ENCODE measurements at places on chromosomes 4 and X. TPM values are rescaled to one million over a fixed set of nuclear protein-coding genes. Genes with fewer than 3 reads are reported as not detected.
A peak's percentile ranks its signal among the peaks of the same experiment; 100 is the strongest.

MEPE gene
- not detected for total RNA-seq

DMRTC1 gene
- total RNA-seq, result not detected

DIPK2B gene
- total RNA-seq, result 8.6 TPM

EDA gene
- 9.9 TPM for total RNA-seq

HSFX4 gene
- total RNA-seq, result not detected

PDE6B gene
- total RNA-seq, result not detected

SLIT2 gene
- total RNA-seq, result 3.9 TPM

GRCh38 chr4:186351668-186352194 lies 85.7 kb downstream of the F11 start:
- no peak for DNase-seq

GRCh38 chr4:145694929-145695328 lies 15.0 kb downstream of the C4orf51 start:
- no peak for DNase-seq

DNA sequence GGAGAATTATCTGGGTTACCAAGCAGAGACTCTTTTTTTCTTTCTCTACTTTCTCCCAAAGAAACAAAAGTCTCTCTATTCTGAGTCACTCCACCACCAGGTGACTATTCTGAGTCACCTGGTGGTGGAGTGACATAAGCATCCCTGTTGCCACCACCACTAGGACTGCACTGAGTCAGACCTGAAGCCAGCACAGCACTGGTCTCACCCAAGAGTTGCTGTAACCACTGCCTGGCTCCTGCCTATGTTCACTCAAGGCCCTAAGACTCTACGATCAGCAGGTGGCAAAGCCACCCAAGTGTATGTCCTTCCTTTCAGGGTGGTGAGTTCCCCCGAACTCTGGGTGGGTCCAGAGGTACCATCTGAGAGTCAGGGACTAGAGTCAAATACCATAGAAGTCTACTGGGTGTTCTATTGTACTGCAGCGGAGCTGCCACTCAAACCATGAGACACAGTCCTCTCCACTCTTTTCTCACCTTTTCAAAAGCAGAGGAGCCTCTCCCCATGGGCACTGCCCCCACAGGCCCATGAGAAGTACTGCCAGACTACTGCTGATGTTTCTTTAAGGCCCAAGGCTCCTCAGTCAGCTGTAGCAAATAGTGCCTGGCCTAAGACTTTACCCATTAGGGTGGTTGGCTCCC lies 209.6 kb upstream of the IRS4 start:
- DNase-seq, result no peak

GRCh38 chr4:10629394-10629793 lies 55.2 kb downstream of the CLNK start:
- no peak for DNase-seq

- no peak for DNase-seq
Observed at GRCh38 chr4:163534056-163534455, 39.6 kb downstream of the TMA16 start.

DNA sequence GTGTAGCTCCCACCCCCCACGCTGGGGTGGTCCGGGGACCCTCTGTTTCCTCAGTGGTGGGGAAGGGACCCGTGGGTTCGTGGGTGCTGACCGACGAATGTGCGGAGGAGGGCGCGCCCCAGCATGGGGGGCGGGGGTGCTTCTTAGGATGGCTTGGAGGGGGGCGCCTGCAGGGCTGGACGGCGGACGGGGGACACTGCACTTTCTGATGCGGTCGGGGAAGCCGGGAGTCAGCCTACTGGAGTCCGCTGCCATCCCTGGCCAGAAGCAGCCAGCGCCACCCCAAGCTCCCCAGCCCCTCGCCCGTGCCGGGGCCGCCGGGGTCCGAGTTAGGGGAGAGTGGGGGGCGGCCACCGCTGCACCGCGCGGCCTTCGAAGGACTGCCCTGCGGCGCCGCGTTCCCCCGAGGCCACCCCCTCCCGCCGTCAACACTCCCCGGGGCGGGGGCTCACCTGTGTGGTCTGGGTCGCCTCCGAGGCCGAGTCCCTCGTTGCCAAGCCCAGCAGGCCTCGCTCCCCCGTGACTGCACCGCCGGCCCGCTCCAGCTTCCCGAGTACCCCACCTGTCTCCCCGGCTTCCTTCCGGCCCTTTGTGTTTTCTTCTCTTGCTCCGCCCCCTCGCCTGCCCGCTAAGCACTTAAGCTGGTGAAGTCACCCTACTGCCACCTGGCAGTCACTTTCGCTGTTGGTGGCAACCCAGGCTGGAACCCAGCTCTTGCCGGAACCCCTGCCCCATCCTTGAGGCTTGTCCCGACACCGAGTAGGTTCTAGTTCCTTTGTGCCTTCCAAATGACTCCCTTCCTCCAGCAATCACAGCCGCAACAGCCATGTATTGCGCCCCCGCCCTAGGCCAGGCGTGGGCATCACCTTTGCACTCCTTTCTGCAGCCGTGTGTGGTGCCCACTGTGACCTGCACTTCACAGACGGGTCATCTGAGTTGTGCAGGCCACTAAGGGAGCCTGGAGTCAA lies at the start of gene OCIAD2:
TSS of gene OCIAD2 (minus strand) at position 569 of the 968 bp plus-strand sequence. CDS start 2,225 bp downstream, outside the sequence.
- DNase-seq, result peak; percentile 91

DNA sequence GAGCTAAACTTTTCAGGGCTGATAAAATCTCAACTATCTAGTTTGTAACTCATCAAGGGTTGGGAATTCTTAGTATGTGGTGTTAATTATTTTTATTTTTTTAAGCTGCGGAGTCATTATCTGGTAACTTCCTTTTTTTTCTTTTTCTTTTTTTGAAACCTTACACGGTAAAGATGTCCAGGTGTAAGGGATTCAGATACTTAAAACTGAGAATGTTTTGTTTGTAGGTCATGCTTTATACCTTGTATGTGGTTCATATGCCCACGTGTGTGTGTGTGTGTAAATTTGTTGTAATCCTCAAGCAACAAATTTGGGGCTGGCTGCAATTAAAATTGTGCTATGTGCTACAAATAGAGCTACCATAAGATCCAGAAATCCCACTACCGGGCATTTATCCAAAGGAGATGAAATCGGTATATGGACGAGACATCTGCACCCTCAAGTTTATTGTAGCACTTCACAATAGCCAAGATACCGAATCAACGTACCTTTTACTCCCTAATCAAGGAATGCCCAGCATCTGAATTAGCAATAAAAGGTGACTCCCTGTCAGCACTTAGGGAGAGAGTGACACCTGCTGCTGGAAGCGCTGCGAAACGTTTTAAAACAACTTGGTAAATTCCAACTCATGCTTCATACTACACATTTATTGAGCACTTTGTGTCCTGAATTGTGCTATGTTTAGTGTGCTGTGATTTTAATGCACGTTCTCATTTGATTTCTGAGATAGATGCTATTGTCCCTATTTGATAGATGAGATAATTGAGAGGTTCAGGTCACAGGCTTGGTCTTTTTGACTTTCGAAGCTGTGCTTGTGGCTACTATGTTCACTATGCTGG lies 16.1 kb downstream of the MSMO1 start:
- no peak for DNase-seq

DNA sequence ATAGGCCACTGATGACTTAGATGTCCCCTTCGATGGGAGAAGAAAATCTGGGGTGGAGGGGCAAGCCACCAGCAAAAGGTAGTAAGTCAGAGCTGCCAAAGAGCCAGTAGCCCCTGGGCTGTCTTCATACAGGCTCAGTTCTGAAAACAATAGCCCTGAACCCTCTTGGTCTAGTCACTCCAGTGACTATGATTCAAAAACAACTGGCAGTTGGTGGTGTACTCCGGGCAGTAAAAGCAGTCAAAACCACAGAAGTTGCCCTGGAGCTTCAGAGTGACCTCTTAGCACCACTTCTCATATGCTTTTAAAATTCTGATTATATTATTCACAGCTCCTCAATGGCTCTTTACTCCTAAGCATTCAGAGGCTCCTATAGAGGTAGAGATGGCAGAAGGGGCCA lies 164.3 kb upstream of the MAMLD1 start:
- DNase-seq, result no peak

DNA sequence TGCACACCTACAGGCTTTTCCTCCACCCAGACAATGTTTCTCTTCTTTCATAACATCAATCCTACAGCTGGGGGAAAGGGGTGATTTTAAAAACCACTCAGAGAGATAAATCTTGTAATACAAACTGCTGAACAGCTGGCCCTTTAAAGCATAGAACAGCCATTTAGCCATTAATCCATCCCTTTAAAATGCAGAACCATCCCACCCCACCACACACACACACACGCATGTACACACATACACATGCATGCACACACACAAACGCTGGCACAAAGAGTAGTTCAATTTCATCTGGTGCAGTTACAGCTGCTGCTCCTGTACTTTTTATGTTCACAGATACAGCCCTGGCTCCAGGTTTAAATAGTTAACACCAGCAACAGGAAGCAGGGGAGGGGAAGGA lies 426.1 kb downstream of the MID1IP1 start:
- no peak for DNase-seq
